ENCODE measurements at places on chromosomes 5 and 9.

DNA sequence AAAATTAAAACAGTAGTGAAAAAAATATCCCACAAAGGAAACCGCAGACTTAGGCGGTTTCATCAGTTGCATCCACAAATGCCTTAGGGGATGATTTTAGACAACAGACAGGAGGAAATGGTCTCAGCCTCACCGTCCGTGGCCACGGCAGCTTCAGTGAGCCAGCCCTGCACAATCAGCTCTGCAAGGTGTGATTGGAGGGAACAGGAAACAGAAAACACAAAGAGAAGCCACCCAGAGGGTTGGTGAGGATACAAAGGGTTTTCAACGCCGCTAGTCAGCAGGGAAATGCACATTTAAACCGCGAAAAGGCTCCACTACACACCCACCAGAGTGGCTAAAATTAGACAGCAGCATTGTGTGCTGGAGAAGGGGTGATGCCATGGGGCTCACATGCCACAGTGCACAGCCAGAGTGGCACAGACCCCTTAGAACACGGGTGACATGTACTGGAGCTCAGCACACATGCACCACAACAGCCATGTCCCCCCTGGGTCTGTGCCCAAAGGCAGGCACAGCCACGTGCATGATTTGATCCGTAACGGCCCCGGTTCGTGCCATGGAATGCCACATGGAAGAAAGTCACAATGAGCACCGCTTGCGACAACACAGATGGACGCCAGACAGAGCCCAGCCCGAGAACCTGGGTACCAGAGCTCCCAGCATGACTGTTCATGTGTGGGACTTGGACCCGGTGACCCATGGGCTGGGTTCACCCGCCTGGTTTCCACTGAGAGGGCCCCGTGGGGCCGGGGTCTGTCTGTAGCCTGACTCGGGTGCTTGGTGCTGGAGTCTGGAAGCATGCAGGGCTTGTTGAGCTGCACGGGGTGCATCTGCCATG lies 18.3 kb upstream of the TERT start:
- no peak for DNase-seq

GRCh38 chr9:129995409-129996160 lies 47.4 kb downstream of the FNBP1 start:
- peak; percentile 39 for DNase-seq

DNA sequence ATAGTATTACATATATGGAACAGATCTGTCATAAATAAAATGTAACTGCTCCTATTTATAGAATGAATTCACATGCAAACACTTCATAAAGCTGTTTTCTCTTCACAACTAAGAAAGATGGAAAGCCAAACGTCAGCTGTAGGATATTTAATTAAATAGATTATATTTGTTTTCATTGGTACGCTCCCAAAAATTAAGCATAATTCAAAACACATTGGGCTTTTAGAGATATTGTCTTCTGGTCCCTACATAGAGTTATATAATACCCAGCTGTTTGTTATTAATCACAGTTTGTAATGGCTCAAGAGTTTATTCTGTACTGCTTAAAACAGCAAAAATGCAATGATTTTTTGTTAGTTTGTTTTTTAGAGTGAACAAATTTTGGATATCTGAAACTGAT lies 61.2 kb downstream of the MRPS30 start:
- no peak for DNase-seq

DNA sequence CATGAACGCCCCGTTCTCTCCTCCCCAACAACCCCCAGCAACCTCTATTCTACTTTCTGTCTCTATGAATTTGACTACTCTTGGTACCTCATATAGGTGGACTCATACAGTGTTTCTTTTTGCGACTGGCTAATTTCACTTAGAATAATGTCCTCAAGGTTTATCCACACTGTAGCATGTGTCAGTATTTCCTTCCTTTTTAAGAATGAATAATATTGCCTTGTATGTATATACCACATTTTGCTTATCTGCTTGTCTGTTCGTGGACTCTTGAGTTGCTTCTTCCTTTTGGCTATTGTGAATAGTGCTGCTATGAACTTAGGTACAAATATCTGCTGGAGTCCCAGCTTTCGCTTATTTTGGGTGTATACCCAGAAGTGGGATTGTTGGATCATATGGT lies 42.7 kb downstream of the IQGAP2 start:
- no peak for DNase-seq

DNA sequence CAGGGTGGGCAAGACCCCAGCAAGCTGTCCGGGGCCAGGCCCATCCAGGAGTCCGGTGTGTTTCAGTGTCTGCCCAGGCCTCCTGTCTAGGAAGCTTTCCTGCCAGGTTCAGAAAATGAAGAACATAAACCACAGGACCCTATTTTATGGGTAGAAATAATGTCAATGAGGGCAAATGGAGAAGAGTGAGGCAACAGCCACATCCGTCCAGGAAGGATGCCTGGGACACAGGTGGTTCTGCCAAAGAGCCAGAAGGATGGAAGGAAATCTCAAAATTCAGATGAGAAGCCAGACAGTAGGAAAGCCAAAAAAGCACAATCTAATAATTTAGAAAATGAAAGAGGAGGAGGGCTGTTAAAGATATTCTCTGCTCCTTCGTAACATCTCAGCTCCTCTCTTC lies 262.3 kb downstream of the AUH start:
- no peak for DNase-seq

DNA sequence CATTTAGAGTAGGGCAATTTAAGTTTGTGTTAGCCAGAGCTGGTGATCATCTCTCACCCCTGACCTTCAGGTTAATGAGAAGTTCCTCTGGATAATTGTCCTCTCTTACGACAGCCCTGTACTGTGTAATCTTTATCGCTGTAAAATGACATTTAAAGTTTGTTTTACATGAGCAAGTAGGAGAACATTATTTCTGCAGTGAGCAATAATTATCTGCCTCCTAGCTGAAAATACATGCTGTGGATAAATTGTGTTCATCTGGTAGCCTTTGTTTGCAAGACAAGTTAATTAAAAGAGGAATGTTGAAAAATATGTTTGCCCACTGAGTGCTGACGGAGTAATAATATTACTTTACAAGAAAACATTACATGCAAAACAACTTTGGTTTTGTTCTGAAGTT lies 1083.8 kb upstream of the NUDT12 start:
- DNase-seq = no peak

GRCh38 chr5:95621839-95622629 lies 2.1 kb downstream of the GPR150 start:
- no peak for DNase-seq

GRCh38 chr5:1801222-1801966 lies at the start of gene NDUFS6:
NDUFS6 (plus strand) TSS chr5:1801407; CDS start chr5:1801418, 11 bp downstream.
- DNase-seq = peak; percentile 90

- DNase-seq = no peak
Observed at GRCh38 chr9:104345061-104345460, 159.0 kb upstream of the OR13F1 start.

GRCh38 chr9:98708103-98708932 lies 417 bp downstream of the GABBR2 start:
- DNase-seq = peak; percentile 48

DNA sequence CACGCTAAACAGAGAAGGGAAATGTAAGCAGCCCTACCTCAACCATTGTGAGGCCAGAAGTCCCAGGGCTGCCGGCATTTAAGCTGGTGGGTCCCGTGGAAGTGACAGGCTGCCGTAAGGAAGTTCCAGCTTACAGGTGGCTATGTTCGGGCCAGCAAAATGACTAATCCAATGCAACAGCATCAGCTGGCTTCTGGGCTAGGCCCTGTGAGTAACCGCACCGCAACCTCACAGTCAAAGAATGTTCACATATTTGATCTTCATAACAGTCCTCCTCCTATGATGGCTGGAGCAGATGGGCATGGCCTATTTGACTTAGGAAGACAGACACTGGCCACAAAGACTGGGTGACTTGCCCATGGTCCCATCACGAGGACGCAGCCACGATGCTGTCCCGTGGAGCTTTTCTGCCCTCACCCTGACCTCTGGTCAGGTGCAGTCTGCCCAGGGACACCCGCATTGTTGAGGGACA lies 88.2 kb downstream of the LIFR start:
- peak; percentile 94 for DNase-seq

DNA sequence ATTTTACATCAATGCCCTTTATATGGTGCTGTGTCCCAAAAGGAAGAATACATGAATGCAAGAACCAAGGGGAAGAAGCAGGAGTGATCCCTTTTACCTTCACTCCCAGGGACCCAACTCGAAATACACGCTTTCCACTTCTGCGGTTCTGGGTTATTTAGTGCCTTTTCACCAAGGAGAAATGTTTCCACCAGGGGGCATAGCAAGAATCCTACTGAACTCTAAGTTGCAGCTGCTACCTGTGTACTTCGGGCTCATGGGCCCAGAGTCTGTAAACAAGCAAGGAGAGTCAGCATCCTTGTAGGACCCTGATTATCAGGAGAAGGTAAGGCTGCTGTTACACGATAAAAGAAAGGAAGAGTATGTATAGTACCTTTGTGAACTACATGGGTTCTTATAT lies 45.7 kb downstream of the DPYSL3 start:
- DNase-seq = peak; percentile 22

GRCh38 chr9:17597977-17598376 lies 19.1 kb downstream of the SH3GL2 start:
- no peak for DNase-seq

- no peak for DNase-seq
Observed at GRCh38 chr5:131994533-131995226, 16.8 kb downstream of the ACSL6 start.

DNA sequence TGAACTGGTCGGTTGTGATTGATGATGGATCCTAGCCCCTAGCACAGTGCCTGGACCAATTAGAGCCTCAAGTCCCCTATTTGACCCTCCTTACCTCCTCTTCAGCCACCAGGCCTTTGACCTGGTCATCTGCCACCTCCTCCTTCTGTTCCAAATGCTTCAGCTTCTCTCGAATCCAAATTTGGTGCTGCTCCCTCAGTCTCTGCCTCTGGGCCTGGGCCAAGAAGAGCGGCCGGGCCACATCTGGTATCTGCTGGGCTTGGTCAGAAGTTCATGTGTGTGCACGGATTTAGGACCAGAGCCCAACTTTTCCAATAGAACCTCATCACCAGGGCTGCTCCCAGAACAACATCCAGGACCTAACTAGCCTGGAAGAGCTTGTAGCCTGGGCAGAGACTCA lies 6.5 kb downstream of the SLC35A4 start:
- DNase-seq = peak; percentile 45

GRCh38 chr9:125486152-125486508 lies 220.9 kb downstream of the MAPKAP1 start:
- no peak for DNase-seq

GRCh38 chr9:24817756-24818155 lies 272.1 kb upstream of the IZUMO3 start:
- DNase-seq = no peak

GRCh38 chr9:34572628-34573027 lies 16.9 kb downstream of the CNTFR start:
- DNase-seq = no peak

DNA sequence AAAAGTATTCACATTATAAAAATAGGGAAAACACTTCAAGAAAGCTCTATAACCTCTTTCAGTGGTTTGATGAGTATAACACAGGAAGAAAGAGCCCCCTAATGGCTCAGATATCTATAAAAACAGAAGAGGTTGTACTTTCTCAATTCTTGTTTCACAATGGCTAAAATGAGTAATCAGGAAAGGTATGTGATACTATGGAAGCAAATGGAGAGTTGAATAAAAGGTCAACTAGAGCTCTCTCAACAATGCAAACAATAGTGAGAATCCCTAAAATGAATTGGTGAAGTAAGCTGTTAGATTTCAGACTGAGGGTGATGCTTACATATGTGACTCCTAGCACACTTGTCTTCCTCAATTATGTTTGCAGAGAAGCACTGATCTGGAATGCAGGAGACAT lies 584.6 kb upstream of the CDH18 start:
- DNase-seq = no peak

DNA sequence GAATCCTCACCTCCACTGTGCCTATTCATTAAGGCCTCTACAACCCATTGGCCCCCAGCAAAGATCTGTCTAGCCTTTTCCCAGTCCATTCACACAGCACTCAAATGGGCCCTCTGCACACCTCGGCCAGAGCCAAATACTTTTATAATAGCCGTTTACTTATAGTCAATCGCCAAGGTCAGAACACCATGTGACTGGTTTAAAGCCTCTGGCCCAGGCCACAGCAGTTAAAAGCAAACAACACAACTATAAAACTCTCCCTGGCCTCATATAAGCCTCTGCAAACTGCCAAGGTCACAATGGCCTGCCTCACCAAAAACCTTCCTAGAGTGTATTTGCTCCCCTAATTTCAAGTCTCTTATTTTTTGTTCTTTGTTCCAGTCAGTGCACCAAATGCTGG lies 562.6 kb downstream of the CAAP1 start:
- DNase-seq = no peak

- no peak for DNase-seq
Observed at GRCh38 chr9:69458176-69458575, 133.2 kb downstream of the ENTREP1 start.

DNA sequence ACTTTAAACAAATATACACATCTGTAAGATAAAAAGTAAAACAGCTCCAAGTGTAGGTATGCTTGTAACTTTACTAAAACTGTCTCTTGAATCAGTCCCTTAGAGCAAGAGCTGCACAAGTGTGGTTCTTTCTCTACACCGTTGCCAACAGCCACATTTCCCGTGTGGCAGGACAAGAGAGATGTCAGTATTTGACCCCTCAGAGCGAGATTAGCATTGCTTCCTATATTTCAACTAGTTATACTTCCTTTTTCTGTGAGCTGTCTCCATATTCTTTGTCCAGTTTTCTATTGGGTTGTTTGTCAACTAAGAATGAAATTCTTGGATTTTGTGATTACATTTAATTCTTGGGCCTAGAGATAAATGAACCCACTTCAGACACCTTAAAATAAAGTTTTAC lies 8.0 kb downstream of the PLIN2 start:
- no peak for DNase-seq

- no peak for DNase-seq
Observed at GRCh38 chr9:15286161-15286821, 20.7 kb downstream of the TTC39B start.

DNA sequence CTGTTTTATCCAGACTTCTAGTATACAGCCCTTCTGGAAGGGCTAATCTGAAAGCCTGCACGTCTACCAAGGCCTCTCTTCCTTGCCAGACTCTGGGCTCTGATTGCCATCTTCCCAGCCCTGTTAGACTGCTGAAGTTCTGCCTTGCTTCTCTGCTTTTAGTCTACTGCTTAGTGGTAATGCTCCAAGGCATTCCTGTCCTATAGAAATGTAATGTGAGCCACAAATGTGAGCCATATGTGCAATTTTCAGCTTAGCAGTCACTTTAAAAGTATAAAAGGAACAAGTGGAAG lies 32.1 kb downstream of the WNK2 start:
- no peak for DNase-seq

DNA sequence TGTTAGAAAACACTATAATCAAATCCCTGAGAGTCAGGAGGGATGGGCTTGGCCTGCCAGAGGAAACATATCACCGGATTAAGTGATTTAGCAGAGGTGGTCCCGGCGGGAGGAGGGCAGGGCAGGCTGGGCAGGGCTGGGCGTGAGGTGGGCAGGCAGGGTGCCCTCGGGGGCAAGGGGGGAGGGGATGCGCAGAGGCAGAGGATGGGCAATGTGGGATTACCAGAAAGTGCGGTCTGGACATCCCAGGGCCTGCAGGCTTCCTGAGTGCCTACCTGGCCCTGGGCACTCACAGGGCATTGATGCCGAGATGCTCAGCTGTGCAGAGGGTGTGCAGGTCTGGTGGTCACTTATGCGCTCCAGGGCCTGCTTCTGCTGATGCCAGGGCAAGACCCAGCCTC lies 115.2 kb downstream of the ADAMTS2 start:
- DNase-seq = no peak

GRCh38 chr5:61100437-61100836 lies 61.8 kb downstream of the SMIM15 start:
- DNase-seq = no peak
